ENCODE measurements at places on chromosomes 5 and 9.

DNA sequence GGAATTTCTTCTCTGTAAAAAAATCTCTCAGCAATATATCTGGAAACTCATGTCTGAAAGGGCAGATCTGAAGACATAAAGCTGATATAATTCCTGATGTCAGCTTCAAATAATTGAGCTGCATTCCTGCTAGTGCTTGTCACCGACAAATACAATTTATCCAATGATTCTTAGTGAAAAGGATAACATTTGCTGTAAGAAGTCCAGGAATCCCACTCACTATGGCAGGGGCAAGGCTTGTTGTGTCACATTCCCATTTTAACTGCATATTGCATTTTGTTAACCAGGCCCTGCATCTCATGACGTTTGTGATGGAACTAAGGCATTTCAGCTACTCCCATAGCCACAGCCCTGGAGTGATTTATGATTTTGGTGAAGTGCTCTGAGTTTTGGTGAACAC is 160.1 kb upstream of the DAB2 start:
- no peak for DNase-seq

DNA sequence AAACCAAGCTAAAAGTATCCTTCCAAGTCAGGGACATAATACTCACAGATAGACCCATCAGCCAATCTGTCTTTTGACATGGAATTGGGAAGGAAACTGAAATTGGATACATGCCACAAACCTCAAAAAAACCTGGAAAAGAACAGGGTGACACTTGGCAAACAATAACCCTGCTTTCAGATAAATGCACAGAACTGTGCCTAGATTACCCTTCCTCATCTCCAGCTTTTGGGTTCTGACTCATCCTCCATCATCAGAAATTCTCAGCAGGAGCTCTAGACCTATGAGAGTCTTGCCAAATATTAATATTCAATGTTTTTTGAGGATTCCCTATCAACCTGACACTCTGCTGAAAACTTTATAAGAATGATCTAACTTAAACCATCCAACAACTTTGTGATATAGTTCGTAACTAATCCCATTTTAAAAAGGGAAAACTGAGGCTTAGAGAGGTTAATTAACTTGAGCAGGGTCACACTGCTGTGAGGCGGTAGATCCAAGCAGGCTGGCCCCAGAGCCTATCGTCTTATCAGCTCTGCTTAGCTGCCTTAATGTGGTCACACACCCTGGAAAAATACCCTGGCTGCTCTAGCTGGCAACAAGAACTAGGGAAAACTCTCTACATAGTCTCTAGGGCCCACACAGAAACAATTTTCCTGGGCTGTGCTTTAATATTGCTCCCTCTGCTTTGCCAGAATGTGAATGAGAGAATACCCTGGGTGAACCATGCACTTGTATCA is 157.0 kb upstream of the TRPC7 start:
- no peak for DNase-seq

- no peak for DNase-seq
Measured at GRCh38 chr9:124621371-124622328, 114.5 kb upstream of the NR5A1 start.

- DNase-seq = no peak
Measured at GRCh38 chr9:133528876-133529241, 4.1 kb upstream of the MYMK start.
